SW480 (cell line): ENCODE measurements at places on chromosomes 4 and X.

GRCh38 chr4:168475745-168476144 is 4.5 kb downstream of the DDX60L start:
- DNase-seq, result no peak

DNA sequence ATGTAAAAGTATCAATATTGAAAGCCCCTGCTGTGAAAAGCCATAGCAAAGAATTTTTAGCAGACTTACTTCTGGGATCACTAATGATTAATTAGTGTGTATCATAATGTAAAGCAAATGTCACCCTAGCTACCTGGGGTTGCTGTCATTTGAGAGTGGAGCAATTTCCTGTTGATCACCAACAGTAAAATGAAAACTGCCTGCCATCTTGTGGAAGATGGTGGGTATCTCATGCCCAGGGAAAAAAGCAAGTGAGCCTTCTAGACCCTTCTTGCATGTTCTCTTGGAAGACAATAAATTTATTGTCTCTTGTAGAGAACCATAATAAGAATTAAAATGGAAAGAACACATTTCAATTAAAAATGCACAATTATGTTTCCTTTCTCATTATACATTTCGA is 360.2 kb downstream of the ZIC3 start:
- DNase-seq, result peak; percentile 8

DNA sequence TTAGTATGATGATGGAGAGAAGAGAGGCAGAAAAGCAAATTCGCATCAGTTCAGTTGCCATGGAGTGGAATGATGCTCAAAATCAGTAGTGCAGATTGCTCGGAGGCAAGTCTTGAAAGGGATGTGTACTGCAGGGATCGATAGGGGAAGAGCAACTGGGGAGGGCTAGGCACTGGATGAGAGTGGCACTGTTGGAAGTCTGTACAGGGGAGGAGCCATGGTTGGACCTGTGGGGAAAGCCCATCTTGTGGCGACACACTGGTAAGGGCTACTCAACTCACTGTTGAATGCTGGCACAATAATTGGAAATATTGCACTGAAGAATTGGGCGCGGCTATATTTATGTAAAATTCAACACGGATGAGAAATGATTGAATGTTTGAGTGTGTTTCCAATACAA is 1.2 kb downstream of the RAB9B start:
- no peak for DNase-seq

GRCh38 chr4:184165291-184165690 is 52.4 kb downstream of the ENPP6 start:
- peak; percentile 9 for DNase-seq

GRCh38 chr4:64756016-64756415 is 346.8 kb upstream of the TECRL start:
- no peak for DNase-seq

DNA sequence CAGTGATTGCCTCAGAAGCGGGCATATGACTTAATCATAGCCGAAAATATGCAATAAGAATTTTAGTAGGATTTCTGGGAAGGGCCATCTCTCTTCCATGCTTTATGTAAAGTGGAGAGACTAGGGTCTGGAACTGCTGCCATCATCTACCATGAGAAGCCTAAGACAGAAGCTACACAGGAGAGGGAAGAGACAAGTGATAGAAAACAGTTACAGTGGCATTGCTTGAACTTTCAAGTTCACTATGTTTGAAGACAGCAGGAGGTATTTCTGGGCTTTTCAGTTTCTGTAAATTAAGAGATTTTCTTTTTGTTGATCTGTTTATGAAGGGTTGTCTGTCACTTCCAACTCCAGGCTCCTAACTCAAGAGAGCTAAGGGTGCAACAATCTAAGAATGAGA is 62.5 kb downstream of the ZNF330 start:
- no peak for DNase-seq

- peak; percentile 22 for DNase-seq
These were observed 37.0 kb upstream of the FGF13 start for GRCh38 chrX:138748480-138748879.

- DNase-seq, result peak; percentile 27
These were observed 133.4 kb downstream of the ATG4A start for GRCh38 chrX:108224727-108225621.

DNA sequence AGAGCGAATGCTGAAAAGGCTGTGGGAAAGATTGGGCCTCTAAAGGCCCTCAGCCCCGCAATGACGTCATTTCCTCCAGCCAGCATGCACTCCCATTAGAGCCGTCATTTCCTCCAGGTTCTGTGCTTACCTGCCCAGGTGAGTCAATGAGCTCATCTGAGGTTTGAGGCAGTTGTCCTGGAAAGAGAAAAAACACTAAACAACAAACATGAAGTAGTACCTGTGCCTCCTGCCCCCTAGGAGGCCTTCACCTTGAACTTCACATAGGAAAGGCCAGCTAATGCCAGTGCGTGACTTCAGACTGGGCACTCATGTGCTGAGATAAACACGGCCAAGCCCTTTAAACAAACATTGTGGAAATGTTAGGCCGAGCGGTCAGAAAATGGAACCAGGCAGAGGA is 55.9 kb downstream of the FHDC1 start:
- peak; percentile 95 for DNase-seq

GRCh38 chrX:11944501-11944900 is 186.5 kb downstream of the MSL3 start:
- DNase-seq, result peak; percentile 32

- DNase-seq, result no peak
These were observed 272.0 kb downstream of the DHX15 start for GRCh38 chr4:24312261-24312913.

DNA sequence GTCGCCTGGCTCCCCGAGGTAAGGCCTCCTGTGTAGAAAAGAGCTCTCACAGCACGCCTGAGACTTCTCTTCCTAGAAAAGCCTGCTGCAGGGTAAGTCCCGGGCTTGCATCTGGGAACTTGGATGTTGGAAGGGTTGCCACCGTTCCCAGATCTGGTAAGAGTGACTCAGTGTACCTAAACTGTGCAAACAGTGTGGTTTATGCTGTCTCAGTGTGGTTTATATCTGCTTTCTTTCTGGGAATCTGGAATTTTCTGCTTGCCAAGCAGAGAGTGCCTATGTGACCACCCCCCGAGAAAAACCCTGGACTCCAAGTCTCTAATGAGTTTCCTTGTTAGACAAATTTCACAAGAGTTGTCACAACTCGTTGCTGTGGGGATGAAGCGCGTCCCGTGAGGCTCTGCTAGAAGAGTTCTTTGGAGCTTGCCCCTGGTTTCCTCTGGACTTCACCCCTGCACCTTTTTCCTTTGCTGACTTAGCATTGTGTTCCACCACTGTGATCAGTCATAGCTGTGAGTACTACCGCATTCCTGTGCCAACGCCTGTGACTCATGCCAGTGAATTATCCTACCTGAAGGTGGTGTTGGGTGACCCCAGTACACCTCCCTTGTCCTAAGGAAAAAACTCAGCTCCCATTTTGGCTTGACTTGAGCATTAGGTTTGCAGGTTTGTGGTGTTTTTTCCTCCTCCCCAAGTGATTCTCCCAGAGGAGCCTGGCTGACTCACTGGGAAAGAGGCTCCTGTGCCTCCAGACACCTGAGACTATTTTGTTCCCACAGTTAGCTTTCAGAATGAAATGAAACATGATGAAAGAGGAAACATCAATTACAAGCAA is 14.5 kb downstream of the SLC2A9 start:
- peak; percentile 80 for DNase-seq

DNA sequence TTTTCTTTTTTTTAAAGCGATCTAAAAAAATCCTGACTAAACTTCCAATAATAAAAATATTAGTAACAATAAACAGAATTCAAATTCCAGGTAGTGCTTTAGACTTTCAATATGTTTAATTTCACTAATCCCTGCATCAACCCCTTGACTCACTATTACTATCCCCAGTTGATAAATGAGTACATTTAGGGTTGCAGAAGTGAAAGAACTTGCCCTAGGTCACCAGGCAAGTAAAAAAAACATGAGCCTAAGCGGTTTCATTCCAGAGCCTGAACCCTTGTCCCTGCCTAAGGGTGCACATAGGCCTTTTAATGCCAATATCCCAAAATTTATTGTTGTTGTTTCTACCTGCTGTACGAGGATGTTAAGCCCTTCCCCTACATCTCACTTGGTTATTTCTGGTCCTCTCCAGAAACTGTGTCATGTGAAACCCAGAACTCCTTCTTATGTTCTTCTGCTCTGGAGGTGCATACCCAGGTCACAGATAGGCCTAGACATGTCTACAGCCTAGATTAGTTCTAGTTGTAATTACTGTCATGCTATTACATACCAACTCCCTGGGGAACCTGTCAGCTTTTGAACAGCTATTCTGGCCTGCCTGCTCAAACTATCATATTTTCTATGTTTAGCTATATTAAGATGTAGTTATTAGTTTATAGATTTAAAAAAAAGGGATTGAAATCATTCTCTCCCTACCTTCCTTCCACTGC is 244.5 kb upstream of the PITX2 start:
- DNase-seq, result no peak

- DNase-seq, result no peak
These were observed 30.6 kb downstream of the USP46 start for GRCh38 chr4:52628543-52628942.

DNA sequence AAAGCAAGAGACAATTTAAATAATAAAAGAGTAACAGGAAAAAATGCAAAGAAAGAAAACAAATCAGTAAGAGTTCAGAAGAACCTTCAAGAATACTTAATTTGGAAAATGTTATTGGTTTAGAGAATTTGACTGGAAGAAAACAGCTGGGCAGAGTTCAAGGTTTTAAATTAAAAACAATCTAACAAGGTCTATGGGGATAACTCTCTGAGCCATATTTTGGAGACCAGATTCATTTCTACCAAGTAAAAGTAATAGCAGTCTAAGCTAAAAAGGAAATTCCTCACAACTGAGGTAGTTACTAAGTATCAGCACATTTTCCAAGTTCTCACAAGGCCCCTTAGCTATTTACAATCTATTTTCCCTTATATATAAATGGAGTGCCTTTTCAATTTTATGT is 82.4 kb upstream of the TFDP3 start:
- no peak for DNase-seq

DNA sequence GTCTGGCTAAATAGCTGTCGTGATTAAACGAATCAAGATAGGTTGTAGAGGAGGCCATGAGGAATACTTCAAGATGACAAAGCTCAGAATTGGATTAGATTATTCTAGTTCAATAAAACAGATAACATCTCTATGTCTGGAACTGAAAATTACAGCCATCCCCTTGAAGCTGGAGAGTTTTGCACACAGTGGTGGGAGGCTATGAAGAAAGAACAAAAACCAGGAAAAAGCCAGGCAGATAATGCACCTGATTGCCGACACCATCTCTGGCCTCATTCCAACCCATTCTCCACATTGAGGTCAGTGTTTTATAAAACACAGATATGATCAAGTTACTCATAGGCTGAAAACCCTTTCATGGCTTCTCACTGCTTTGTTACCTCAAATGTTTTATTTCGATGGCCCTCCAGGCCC is 188.3 kb downstream of the RASL11B start:
- DNase-seq, result no peak

GRCh38 chr4:65367306-65367705 is 303.0 kb downstream of the EPHA5 start:
- DNase-seq, result no peak

- no peak for DNase-seq
These were observed 7.9 kb upstream of the MBTPS2 start for GRCh38 chrX:21831496-21831895.

- no peak for DNase-seq
These were observed 112.7 kb upstream of the PTPN13 start for GRCh38 chr4:86481440-86481839.

DNA sequence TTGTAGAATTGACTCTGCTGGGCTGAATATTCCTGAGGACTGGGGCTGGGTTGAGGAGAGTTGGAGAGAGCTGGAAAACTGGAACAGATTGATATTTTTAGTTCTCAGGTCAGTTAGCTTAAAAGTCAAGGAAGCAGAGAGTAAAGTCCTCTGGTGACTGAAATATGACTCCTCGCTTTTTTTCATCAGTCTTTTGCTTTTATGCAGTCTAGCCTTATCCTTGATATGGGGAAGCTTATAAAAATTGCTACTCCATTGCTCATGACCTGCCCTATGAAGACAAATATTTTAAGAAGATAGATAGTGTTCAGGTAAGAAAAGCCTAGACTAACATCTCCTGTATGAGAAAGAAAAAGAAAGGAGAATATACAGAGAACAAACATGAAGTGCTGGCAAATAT is 152.7 kb downstream of the C4orf33 start:
- no peak for DNase-seq
